ENCODE measurements at places on chromosomes 11 and 22. TPM values are rescaled to one million over a fixed set of nuclear protein-coding genes. Genes with fewer than 3 reads are reported as not detected.

- DNase-seq: peak; percentile 52
- peaks cover 4% of the 10 kb centered on the region for H3K27me3 ChIP-seq
- no peaks in the 10 kb centered on the region for H3K36me3 ChIP-seq
These were observed 111.8 kb downstream of the OSBP2 start for GRCh38 chr22:30806391-30806861.

DNA sequence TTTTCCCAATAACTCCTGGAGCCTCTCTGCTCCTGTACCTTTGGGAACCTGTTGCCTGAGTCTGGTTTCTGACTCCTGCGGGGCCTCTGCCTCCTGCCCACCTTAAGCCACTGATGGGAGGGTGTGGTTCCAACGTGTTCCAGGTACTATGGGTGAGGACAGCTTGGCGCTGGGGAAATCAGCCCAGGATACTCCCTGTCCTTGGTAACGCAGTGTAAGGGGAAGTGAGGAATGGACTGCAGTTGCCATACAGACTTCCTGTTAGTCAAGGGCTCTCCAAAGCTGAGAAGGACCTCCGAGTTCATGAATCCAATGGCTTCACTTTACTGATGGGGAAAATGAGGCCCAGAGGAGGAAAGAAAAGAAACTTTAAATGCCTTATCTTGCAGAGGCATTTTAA, 1.2 kb upstream of the MARK2 start:
- peaks cover 33% of the 10 kb centered on the region for H3K4me1 ChIP-seq
- DNase-seq: no peak
- H3K27ac ChIP-seq: no peak overlapping the region
- H3K36me3 ChIP-seq: peaks cover 33% of the 10 kb centered on the region

DNA sequence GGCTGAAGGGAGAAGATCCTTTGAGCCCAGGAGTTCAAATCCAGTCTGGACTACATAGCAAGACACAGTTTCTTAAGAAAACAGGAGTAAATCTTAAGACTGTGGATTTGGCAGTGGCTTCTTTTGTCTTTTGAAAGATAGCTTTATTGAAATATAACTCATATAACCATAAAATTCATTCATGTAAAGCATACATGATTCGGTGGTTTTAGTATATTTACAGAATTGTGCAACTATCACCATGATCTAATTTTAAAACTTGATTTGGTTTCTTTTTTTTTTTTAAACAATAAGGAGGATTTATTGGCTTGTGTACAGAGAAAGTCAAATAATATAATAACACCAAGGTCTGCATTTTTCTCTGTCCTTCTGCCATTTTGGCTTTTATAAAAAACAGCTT, 23.1 kb upstream of the PSMA1 start:
- no peak overlapping the region for H3K27ac ChIP-seq
- no peak overlapping the region for H3K4me3 ChIP-seq
- DNase-seq: no peak
- H3K36me3 ChIP-seq: no peaks in the 10 kb centered on the region

The MEI1 gene
- total RNA-seq: 0.08 TPM

DNA sequence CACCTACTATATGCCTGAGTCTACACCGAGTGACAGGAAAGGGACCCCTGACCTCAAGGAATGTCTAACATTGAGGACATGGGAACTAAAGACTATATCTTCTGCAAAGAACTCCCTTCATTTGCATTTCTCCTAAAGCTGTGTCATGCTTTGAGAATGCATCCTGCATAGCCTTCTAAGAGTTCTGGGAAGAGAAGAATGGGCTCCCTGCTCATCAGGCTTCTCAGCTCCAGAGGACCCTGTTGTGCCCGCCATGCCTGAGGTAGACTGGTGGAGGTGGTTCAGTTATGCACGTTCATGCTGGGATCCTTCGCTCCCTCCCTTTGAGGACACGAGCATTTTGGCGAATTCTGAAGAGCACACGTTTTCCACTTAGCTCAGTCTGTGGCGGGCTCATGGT, 63.3 kb downstream of the GRIK4 start:
- H3K27me3 ChIP-seq: no peaks in the 10 kb centered on the region
- no peak overlapping the region for H3K27ac ChIP-seq
- DNase-seq: no peak
- H3K36me3 ChIP-seq: no peaks in the 10 kb centered on the region
- H3K4me3 ChIP-seq: no peak overlapping the region

DNA sequence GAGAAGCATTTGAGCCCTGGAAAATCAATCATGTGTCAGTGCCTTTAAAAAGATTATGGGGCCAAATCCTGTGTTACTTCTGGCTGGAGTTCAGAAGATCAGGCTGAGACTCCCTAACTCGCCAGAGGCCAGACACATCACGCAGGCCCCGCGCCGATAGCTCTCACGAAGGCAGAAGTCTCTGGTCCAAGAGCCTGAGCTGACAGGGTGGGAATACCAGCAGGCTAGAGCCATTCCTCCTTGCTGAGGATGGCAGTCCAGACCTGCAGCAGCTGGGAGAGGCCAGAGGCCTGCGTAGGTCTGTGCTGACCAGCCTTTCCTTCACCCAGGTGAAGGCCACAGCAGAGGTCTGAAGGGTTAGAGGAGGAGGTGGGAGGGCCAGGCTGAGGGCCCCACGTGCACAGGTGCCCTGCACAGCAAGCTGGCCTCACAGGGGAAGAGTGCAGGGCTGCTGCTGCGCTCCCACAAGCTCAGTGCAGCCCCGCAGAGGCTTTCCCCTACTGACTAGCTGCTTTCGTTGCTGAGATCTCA, 52.9 kb downstream of the ST14 start:
- H3K4me3 ChIP-seq: no peak overlapping the region
- H3K27me3 ChIP-seq: no peaks in the 10 kb centered on the region
- H3K4me1 ChIP-seq: no peaks in the 10 kb centered on the region

DNA sequence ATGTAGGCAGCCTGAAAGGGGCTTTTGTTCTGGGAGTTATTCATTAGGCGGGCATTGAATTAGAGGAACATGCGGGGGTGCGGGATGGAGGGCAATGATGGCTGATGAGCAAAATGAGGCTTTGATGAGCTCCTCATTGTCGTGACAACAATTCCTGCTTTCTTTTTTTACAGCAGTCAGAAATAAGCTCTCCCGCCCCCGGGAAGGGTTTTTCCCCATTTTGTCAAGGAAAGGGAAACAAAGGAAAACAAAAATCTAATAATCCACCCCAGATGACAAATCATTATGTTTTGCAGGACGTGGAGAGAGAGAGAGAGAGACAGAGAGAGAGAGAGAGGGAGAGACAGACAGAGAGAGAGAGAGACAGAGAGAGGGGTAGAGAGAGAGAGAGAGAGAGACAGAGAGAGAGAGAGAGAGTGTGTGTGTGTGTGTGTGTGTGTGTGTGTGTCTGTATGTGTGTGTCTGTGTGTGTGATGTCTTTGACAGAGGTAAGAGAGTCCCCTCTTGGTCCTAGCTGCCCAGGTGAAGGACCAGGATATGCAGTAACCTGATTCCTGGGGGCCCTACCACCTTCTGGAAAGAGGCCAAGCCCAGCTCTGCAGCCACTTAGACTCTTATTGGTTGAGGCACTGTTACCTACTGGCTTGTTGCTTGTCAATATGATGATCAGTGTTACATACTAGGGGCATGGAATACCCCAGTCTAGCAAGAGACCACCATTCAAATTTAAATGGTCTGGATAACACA, 46.7 kb upstream of the PARVA start:
- H3K27ac ChIP-seq: no peak overlapping the region
- no peak overlapping the region for H3K4me3 ChIP-seq
- H3K4me1 ChIP-seq: peaks cover 8% of the 10 kb centered on the region
- H3K36me3 ChIP-seq: no peaks in the 10 kb centered on the region
- H3K27me3 ChIP-seq: no peaks in the 10 kb centered on the region

GRCh38 chr11:18384157-18384641, 10.2 kb upstream of the LDHA start:
- H3K36me3 ChIP-seq: no peaks in the 10 kb centered on the region
- H3K4me3 ChIP-seq: no peak overlapping the region
- H3K4me1 ChIP-seq: peaks cover 26% of the 10 kb centered on the region
- DNase-seq: peak; percentile 66
- peak overlapping the region; percentile 87 for H3K27ac ChIP-seq

The OR5P2 gene
- 0.16 TPM for total RNA-seq

- no peak overlapping the region for H3K4me3 ChIP-seq
- H3K4me1 ChIP-seq: peaks cover 4% of the 10 kb centered on the region
- no peaks in the 10 kb centered on the region for H3K36me3 ChIP-seq
These were observed 67.1 kb downstream of the NAV2 start for GRCh38 chr11:19779740-19780139.

GRCh38 chr11:86723281-86723680, 50.9 kb upstream of the ME3 start:
- H3K27me3 ChIP-seq: no peaks in the 10 kb centered on the region
- no peak overlapping the region for H3K27ac ChIP-seq
- H3K36me3 ChIP-seq: no peaks in the 10 kb centered on the region
- DNase-seq: no peak

The P2RY2 gene
- not detected for total RNA-seq

GRCh38 chr11:20351136-20351535, 12.4 kb upstream of the HTATIP2 start:
- H3K27me3 ChIP-seq: peaks cover 19% of the 10 kb centered on the region
- H3K27ac ChIP-seq: no peak overlapping the region
- H3K4me3 ChIP-seq: no peak overlapping the region
- H3K4me1 ChIP-seq: no peaks in the 10 kb centered on the region
- H3K36me3 ChIP-seq: no peaks in the 10 kb centered on the region
- DNase-seq: no peak

- H3K27me3 ChIP-seq: no peaks in the 10 kb centered on the region
- no peak overlapping the region for H3K4me3 ChIP-seq
- H3K36me3 ChIP-seq: no peaks in the 10 kb centered on the region
- no peak overlapping the region for H3K27ac ChIP-seq
- H3K4me1 ChIP-seq: no peaks in the 10 kb centered on the region
These were observed 69.4 kb downstream of the OSBP2 start for GRCh38 chr22:30763815-30764673.

The CD3E gene
- total RNA-seq: not detected

DNA sequence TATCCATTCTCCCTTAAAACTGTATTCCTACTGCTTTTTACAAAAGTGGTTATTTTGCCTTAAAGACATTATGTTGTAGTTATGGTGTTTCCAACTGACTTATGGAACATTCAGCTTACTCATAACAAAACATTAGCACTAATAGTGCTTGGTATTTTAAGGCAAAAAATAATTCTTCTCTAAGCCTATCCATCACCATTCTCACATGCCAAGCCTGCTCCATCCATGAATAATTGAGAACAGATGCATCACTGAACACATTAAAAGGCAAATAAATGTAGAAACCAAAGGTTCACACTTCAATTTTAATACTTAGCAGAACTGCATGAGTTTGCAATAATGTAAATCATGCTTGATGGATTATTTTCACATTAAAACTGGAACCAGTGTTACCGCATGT, 42.3 kb upstream of the DDI1 start:
- no peak overlapping the region for H3K4me3 ChIP-seq
- DNase-seq: no peak
- H3K36me3 ChIP-seq: no peaks in the 10 kb centered on the region
- no peaks in the 10 kb centered on the region for H3K4me1 ChIP-seq

GRCh38 chr22:37771081-37771480, 36.7 kb upstream of the GCAT start:
- no peaks in the 10 kb centered on the region for H3K27me3 ChIP-seq
- H3K27ac ChIP-seq: no peak overlapping the region
- H3K4me1 ChIP-seq: peaks cover 18% of the 10 kb centered on the region
- DNase-seq: no peak
- H3K4me3 ChIP-seq: no peak overlapping the region
- H3K36me3 ChIP-seq: peaks cover 83% of the 10 kb centered on the region

The MS4A15 gene
- total RNA-seq: not detected

- no peaks in the 10 kb centered on the region for H3K4me1 ChIP-seq
- no peak for DNase-seq
- H3K4me3 ChIP-seq: no peak overlapping the region
- H3K27me3 ChIP-seq: no peaks in the 10 kb centered on the region
- H3K36me3 ChIP-seq: no peaks in the 10 kb centered on the region
These were observed 98.5 kb upstream of the RRM1 start for GRCh38 chr11:3995949-3996554.

DNA sequence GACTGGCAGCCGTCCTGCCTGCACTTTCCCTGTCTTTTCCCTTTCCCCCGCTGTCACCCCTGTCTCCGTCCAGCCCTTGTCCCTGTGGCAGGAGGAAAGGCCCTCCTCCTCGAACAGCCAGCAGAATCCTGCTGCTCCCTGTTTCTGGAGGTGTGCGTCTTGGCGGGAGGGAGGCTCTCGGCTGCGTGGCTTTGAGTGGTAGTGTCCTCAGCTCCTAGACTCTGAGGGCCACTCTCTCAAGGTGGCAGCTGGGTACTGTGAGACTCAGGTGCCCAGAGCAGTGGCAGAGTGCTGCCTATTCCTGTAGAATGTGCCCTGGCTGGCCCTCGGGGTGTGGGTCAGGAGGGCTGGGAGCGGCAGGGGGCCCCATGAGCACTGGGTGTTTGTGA, 9.1 kb upstream of the RANBP1 start:
- no peak overlapping the region for H3K27ac ChIP-seq
- no peaks in the 10 kb centered on the region for H3K27me3 ChIP-seq
- no peaks in the 10 kb centered on the region for H3K4me1 ChIP-seq
- DNase-seq: no peak
- H3K4me3 ChIP-seq: no peak overlapping the region
- peaks cover 100% of the 10 kb centered on the region for H3K36me3 ChIP-seq

DNA sequence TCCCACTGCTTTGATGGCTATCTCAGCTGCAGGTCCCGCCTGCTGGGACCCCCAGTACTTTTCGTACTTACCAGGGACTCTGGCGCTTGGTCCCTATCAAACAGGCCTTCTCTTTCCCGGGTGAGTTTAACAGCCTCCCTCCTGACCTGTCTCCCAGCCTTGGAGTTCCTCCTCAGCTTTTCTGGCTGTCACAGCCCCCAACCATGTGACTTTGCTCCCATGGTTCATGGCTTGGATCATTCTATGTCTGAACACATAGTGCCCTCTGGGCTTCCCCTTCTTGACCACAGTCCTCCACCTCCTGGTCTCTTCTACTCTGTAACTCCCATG, 56.9 kb downstream of the PARVA start:
- H3K27me3 ChIP-seq: no peaks in the 10 kb centered on the region
- H3K4me3 ChIP-seq: no peak overlapping the region
- peak overlapping the region; percentile 72 for H3K27ac ChIP-seq
- no peak for DNase-seq
- peaks cover 25% of the 10 kb centered on the region for H3K36me3 ChIP-seq

The FADS1 gene
- 61.5 TPM for total RNA-seq

- no peaks in the 10 kb centered on the region for H3K27me3 ChIP-seq
- H3K36me3 ChIP-seq: no peaks in the 10 kb centered on the region
These were observed 36.5 kb downstream of the GRIK4 start for GRCh38 chr11:120547811-120548681.

The NFRKB gene
- total RNA-seq: 19.6 TPM

The FXYD2 gene
- total RNA-seq: not detected

- no peak overlapping the region for H3K4me3 ChIP-seq
- H3K4me1 ChIP-seq: no peaks in the 10 kb centered on the region
- no peak for DNase-seq
- no peaks in the 10 kb centered on the region for H3K36me3 ChIP-seq
- H3K27ac ChIP-seq: no peak overlapping the region
These were observed 25.7 kb upstream of the GLYAT start for GRCh38 chr11:58757439-58757838.

DNA sequence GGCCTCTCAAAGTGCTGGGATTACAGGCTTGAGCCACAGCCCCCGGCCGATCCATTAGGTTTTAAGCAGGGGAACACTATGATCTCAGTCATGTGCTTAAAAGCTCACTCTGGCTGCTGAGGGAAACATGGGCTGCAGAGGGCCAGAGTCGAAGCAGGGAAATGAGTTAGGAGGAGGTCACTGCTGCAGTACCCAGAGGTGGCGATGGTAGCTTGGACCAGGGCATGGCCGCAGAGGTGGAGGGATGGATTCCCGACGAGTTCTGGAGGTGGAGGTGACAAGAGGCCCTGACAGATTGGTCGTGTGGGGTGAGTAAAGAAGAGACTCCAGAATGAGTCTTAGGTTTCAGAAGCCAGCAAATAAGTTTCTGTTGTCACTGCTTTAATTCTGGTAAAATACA, 54.4 kb upstream of the INCENP start:
- no peaks in the 10 kb centered on the region for H3K36me3 ChIP-seq
- no peak overlapping the region for H3K27ac ChIP-seq
- DNase-seq: no peak
- H3K27me3 ChIP-seq: no peaks in the 10 kb centered on the region
- no peaks in the 10 kb centered on the region for H3K4me1 ChIP-seq

The CABP4 gene
- total RNA-seq: not detected

Data from SJSA1 (cell line).